ENCODE measurements at places on chromosomes 2 and 18.

DNA sequence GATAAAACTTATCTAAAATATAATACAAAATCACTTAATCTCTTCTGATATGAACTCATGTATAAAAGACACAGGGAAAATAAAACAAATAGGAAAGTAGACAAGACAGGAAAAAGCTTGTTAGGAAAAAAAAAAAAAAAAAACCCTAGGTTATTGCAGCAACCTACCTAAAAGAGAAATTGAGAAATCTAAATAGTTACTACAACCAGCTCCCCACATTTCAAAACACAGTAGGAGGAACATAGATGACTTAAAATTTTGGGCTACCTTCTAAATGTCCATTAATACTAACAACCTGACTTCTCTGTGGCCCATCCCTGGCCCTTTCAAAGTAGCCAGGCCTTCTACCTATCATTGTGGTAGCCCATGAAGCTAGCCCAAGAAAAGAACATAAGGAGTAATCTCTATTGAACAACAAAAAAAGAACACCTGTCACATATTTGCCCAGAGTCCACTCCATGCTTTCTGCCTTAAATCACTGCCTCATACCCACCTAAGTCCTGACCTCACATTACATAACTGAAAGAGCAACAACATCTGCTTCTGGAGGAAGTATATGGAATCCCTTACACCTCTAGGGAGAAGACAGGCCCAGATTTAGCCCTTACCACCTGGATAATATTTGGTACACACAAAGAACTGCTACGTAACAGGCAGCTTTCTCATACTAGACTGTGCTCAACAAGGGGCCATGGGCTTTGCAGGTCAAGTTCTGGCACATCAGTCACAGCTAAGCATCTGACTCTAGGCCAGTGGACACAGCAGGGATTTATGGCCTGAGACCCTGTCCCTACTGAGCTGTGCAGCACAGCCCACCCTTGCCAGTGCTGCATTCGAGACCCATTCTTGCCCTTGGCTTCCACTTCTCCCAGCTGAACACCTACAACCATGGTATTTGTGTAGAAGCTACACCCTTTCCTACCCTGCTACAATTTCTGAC, 8.5 kb downstream of the SUCLG1 start:
- DNase-seq: no peak

DNA sequence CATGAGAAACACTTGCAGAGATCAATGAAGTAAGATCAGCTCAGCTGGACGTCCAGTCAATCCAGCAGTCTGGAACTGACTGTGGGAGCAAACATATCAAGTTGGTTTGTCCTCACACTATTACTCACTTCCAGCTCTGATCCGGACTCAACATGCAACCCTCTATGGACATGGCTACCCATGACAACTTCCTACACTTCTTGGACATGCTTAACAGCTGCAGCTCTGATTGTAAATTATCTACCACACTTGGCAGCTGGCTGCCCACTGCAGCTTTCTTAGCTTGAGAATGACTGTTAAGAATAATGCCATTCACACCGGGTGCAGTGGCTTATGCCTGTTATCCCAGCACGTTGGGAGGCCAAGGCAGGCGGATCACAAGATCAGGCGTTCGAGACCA, 429.8 kb downstream of the EPHA4 start:
- DNase-seq: no peak

GRCh38 chr2:212538305-212539071, at the start of gene ERBB4:
Gene ERBB4, minus strand, starts transcription at chr2:212538802. Its CDS starts 272 bp downstream, at chr2:212538530.
- no peak for DNase-seq

DNA sequence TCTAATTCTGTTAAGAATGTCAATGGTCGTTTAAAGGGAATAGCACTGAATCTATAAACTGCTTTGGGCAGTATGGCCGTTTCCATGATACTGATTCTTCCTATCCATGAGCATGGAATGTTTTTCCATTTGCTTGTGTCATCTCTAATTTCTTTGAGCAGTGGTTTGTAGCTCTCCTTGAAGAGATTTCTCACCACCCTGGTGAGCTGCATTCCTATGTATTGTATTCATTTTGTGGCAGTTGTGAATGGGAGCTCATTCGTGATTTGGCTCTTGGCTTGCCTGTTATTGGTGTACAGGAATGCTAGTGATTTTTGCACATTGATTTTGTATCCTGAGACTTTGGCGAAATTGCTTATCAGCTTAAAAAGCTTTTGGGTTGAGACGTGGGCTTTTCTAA, 38.3 kb upstream of the WDR75 start:
- no peak for DNase-seq

DNA sequence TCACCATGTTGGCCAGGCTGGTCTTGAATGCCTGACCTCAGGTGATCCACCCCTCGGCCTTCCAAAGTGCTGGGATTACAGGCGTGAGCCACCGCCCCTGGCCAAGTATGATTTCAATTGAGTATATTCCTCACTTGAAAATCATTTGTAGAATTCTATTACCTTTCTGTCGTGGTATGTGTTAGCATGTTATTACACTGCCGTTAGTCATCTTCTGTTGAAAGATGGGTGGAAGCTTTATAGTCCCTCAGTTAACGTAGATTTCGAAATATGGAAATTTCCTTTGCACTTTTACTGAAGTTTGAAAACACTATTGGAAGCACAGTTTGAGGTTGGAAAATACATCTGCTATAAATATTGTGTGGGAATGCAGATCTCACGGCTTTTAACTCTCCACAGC, 14.7 kb downstream of the NIFK start:
- DNase-seq: no peak

DNA sequence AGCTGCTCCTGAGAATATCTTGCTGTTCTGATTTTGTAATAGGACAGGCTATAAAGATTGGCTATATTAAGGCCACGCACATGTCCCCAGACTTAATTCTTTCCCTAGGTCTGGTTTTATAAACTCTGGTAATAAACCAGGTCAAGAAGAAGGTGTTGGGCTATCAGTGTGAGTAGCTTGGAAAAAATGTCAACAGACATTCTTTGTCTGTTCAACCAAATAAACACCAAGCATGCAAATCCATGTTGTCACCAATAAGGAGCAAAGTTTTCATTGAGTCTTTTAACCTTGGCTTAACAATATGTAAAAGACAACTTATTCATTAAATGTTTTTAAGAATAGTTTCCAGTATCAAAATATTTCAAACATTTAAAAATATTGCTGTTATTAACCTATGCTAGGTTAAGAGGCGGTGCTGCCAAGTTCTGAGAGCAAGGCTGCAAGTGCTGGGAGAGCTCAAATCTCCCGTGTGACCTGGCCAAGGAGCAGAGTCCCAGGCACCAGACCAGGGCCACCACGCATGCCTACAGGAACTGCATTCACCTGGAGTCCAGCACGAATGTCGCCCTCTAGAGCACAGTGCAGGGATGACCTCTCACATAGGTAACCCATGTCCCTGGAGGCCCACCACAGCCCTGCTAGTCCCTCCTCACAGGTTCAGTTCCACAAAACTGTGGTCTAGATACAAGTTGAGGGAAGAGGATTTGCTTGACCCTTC, 120.5 kb upstream of the POU3F3 start:
- no peak for DNase-seq

GRCh38 chr2:68119504-68119903, 38.2 kb upstream of the PNO1 start:
- DNase-seq: no peak

DNA sequence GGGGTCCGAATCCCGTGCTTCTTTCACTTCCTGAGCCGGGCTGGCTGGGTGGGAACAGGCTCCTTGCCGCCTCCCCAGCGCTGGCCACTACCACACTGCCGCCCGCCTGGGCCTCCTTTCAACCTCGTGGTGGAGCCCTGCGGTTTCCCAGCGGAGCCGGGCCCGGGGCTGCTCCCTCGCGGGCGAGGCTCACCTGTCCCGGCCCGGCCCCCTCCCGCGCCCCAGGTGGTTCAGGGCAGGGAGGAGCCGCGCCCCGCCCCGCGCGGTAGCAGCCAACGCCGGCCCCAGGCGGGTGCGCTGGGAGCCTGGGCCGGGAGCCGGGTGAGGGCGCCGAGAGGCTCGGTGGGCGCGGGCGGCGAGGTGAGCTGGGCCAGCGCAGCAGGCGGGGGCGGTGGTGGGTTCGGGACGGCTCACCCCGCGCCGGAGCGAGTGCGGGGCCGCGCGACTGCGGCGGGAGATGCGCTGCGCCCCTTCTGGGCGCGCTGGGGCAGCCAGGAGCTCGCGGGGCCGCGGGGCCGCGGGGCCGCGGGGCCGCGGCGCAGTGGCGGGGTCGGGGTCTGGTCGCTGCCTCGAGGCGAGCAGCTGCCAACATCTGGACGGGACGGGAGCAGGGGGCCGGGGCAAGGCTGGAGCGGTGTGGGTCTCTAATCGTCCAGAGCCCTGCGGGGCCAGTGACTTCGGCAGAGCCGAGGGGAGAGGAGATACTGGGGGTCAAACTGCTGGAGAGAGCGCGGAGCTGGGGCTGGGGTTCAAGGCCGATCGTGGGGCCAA, at the start of gene LYPD6B:
LYPD6B (plus strand) TSS at position 258 of the 771 bp plus-strand sequence. CDS start 92,250 bp downstream, outside the sequence.
- DNase-seq: no peak

Data from NCI-H187 treated with DMSO at 0.1 percent for 48 hours (cell line).